ENCODE measurements at places on chromosomes 13 and 19.

GRCh38 chr19:48053856-48054255 is 10.0 kb upstream of the CABP5 start:
- DNase-seq = no peak

DNA sequence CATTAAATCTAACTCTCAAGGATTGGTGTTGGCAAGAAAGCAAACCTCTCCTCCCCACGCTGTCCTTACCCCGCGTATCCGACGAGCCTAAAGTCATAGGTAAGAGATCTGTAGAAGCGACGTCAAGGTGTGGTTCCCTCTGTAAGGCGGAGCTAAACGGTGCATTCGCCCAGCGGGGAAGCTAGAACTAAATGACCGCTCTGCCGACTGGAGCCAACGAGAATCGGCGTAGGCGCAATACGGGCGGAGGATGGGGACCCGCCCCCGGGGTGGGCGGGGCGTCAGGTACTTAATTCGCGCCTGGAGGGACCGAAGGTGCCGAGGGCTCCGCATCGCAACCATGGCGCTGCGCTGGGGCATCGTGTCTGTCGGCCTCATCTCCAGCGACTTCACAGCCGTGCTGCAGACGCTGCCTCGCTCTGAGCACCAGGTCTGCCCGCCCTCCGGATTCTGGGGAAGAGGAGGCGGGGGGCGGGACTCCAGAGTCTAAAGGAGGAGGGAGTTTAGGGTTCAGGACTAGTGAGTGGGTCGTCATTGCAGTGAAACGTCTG is at the start of gene DHDH:
DHDH (plus strand) TSS at position 318 of the 551 bp plus-strand sequence; CDS start at position 341, 23 bp downstream.
- no peak for DNase-seq

GRCh38 chr13:50187352-50188029 is 172.2 kb downstream of the KCNRG start:
- no peak for DNase-seq

DNA sequence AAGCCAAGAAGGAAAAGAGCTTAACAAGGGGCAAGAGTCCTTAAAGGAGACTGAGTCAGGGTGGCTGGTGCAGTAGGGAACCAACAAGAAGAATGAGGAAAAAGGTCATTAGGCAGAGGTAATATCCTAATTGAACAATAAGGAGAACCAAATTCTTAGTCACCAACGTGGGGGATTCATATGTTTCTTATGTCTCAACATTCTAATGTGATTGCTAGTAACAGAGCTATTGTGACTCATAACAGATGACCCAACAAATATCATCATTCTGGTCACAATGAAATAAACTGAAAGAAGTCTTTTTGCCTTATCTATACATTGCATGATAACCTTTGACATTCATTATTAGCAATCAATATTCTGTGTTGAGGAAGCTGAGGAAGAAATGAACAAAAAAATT is 101.6 kb downstream of the RAP2A start:
- no peak for DNase-seq

GRCh38 chr13:62704875-62705274 is 1289.2 kb upstream of the PCDH20 start:
- no peak for DNase-seq

GRCh38 chr19:610071-610800 is 20.6 kb downstream of the HCN2 start:
- no peak for DNase-seq

- DNase-seq = no peak
Observed at GRCh38 chr19:32450217-32450616, 44.6 kb downstream of the DPY19L3 start.

GRCh38 chr19:281156-281853 is 9.9 kb downstream of the PLPP2 start:
- no peak for DNase-seq

DNA sequence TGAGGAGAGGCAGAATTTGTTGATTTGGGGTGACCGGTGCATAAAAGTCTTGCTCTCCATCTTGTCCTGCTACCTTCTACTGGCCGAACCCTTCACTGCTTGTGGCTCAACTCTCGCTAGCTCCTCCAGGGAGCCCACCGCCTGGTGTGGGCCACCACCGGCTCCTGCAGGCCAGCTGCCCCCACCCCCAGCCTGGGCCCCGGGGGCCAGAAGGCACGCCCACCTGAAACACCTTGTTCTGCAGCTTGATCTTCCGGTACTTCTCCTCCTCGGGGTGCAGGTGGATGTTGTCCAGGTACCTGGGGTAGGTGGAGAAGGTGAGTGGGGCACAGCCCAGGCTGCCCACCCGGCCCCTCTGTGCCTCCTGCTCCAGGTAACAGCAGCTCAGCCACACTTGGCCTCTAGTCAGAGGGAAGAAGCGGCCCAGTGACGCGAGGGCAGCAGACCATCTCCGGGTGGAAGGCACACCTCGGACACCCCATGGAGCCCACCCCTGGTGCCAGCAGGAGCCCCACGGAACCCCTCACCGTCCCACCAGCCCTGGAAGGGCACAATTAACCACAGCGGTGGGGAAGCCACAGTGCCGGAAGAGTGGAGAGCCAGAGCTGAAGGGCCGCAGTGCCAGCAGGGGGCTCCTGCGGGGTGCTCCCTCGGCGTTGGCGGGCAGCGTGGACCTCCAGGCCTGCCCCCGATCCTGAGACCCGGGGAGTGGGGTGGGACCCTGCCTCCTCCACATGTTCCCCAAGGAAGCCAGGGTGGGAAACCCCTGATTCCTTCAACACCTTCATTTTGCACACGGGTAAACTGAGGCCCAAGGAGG is 10.1 kb downstream of the UBXN6 start:
- no peak for DNase-seq

DNA sequence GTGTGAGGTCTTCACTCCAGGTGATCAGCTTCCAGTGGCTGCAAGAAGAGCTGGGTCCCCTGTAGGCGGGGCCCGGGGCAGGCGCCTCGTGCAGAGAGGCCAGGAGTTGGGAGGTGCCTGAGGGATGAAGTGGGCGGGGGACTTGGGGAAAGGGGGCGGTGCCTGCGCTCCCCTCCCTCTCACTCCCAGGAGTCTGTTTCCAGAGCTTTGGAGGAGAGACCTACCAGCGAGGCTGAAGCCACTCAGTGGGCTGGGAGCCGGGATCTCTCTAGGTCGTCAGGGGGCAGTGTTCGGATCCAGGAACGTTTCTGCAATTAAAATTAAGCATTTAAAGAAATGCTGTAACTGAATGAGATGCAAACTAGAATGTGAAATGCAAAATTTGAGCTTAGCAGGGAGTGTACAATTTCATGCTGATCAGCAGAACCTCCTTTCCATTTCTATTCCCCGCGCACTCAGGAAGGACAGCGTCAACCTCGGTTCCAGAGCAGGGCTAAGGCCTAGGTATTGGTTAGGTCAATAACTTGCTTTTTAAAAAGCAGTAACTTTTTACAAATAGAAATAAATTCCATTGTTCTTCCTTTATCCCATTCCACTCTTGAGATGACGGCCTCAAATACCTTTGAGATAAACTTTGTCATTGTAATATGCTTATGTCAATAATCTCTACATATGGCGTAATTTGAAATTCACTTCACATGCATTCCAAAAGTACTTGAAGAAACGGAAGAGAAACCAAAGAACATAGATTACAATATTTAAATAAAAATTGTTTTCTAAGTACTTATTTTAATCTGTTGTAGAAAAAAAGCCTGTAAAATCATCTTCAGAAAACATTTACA is 11.6 kb downstream of the ZNF160 start:
- no peak for DNase-seq

GRCh38 chr13:48564056-48564455 is 31.2 kb upstream of the RCBTB2 start:
- DNase-seq = no peak

- DNase-seq = no peak
Observed at GRCh38 chr13:32165796-32166195, 134.2 kb downstream of the FRY start.

DNA sequence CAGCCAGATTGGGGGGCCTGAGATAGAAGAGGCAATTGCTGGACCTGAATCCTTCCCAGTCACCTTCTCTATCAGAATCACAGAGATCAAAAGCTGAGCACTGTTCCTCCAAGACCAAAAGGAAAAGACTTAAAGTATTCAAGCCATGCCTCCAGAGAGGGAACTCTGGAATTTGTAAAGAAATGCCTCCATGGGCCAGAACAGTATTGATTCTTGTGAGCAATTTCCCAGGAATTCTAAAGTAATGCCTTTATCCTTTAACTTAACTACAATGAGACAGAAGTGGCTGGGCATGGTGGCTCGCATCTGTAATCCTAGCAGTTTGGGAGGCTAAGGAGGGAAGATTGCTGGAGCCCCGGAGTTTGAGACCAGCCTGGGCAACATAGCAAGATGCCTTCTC is 148.8 kb downstream of the FLT1 start:
- DNase-seq = no peak

- no peak for DNase-seq
Observed at GRCh38 chr19:41515015-41515652, 60.8 kb upstream of the CEACAM21 start.

- no peak for DNase-seq
Observed at GRCh38 chr19:55112777-55113569, 4.5 kb downstream of the PPP1R12C start.

GRCh38 chr19:56748378-56748777 is 76.8 kb upstream of the ZNF835 start:
- DNase-seq = no peak

DNA sequence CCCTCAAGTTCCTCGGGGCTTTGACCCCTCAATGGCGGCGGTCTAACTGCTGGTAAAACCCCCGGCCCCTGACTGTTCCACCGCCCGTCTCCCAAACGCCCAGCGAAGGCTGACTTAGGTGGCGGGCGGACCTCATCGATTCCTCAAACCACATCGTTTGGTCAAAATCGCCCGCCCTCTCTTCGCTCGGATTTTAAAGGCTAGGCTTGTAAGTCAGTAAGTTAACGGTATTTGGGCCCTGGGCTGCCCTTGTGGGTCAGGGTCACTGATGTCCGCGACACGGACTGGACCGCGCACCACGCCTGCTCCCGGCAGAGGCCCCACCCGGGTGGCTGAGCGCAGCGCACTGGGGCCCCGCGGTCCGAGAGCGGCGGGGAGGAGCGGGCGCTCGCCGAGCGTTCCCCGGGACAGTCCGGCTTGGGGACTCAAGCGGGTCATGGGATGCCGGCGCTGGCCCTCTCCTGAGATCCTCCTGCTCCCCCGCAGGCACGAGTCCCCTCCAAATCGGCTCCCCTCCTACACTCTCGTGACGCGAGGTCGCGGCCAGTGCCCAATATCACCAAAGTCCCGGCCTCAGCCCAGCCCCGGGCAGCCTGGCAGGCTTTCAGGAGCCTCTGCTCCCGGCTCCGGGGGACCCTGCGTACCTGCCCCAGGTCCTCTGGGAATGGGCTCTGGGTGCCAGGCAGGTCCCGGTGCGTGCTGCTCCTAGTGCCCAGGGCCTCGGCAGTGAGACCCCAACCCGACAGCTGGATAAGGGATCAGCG is 1.0 kb downstream of the FLT1 start:
- DNase-seq = no peak

GRCh38 chr19:47094557-47095475 is 18.8 kb downstream of the ZC3H4 start:
- no peak for DNase-seq

- DNase-seq = no peak
Observed at GRCh38 chr19:4844348-4845179, 13.1 kb upstream of the TICAM1 start.

DNA sequence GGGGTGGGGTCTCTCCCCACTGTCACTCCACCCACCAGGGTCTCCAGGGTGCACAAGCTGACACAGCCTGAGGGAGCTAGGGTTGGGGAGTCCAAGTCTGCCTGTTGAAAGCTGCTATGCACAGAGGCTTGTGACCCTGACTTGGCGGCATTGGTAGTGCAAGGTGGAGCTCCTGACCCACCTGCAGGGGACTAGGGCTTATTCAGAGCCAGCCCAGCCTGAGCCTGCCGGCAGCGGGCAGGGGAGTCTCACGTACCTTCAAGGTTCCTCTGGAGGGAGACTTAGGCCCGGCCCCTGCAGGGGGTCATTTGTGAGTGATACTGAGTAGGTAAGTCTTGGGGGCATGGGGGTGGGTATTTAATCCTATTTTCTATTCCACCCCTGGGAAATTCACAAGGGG is 4.7 kb downstream of the KCTD15 start:
- no peak for DNase-seq

DNA sequence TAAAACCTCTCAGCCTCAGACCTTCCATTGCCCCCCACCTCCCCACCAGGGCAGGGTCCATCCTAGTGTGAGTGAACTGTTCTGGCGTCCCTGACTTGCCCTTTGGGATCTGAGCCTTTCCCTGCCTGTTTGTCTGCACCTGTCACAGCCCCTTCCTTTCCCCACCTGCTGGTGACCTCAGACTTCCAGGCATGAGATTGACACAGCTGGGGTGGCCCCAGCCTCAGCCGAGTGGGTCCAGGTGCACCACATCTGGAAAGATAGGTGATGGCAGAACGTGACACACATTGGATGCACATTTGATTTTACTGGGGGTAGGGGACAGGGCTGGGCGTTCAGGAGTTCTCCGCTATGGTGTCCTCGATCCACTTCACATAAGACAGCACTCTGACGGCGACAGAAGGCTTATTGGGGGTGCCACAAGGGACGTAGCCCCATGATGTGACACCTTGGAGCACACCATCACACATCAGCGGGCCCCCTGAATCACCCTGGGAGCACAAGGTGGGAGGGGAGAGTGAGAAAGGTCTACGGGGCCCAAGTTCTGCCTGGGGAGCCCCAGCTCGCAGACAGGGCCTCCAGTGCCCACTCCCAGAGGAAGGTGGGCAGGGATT is 4.6 kb downstream of the KLK1 start:
- DNase-seq = no peak

- no peak for DNase-seq
Observed at GRCh38 chr13:77521595-77522367, 13.7 kb upstream of the SCEL start.

DNA sequence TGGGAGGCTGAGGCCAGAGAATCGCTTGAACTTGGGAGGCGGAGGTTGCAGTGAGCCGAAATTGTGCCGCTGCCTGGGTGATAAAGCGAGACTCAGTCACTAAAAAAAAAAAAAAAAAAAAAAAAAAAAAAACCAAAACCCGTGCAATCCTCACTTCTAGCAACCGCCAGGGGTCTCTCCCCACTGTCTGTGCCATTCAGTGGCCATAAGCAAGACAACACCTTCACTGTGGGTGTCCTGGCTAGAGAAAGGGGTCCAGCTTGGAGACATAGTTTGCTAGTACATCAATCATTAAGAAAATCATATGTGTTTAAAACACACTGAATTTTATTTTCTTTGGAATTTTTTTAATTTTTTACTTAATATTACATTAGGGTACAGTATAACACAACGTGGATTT is 68.2 kb downstream of the RASL11A start:
- no peak for DNase-seq

- DNase-seq = no peak
Observed at GRCh38 chr13:29754473-29754806, 96.0 kb downstream of the UBL3 start.

DNA sequence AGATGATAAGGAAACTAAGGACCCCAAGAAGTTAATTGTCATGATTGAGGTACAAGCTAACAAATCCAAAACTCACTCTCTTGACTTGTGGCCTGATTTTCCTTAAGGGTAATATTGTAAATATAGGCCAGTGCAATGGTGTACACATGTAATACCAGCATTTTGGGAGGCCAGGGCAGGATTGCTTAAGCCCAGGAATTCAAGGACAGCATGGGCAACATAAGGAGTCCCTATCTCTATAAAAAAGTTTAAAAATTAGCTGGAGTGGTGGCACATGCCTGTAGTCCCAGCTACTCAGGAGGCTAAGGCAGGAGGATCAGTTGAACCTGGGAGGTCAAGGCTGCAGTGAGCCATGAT is 28.7 kb upstream of the GARRE1 start:
- DNase-seq = no peak

GRCh38 chr13:61136515-61136914 is 279.1 kb downstream of the PCDH20 start:
- no peak for DNase-seq

GRCh38 chr19:13823256-13823655 is 28.0 kb downstream of the ZSWIM4 start:
- no peak for DNase-seq

GRCh38 chr13:63540061-63540460 is 2124.4 kb upstream of the PCDH20 start:
- no peak for DNase-seq

GRCh38 chr13:51221674-51222036 is 543 bp upstream of the FAM124A start:
- DNase-seq = no peak

Measured in GM12864 (cell line).